ENCODE measurements at places on chromosomes 6 and 20.
A peak's percentile ranks its signal among the peaks of the same experiment; 100 is the strongest.

DNA sequence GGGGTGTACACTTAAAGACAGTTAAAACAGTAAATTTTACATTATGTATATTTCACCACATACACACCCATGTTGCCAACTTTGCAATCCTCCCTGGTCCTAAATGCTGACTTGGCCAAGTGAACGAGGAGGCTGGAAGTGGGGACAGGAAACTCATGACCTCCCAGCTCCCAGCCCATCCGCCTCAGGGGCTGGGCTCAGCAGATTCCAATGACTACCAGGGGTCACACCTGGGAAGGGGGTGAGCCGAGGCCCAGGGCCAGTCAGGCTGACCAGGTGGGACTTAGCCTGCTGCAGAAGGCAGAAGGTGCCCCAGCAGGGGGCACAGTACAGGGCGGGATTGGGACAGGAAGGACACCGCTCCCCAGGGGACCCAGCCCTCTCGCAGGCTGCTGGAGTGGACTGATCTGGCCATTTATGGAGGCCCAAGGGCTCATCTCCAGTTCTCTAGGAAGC is 2.4 kb downstream of the SIGLEC1 start:
- no peak for DNase-seq

DNA sequence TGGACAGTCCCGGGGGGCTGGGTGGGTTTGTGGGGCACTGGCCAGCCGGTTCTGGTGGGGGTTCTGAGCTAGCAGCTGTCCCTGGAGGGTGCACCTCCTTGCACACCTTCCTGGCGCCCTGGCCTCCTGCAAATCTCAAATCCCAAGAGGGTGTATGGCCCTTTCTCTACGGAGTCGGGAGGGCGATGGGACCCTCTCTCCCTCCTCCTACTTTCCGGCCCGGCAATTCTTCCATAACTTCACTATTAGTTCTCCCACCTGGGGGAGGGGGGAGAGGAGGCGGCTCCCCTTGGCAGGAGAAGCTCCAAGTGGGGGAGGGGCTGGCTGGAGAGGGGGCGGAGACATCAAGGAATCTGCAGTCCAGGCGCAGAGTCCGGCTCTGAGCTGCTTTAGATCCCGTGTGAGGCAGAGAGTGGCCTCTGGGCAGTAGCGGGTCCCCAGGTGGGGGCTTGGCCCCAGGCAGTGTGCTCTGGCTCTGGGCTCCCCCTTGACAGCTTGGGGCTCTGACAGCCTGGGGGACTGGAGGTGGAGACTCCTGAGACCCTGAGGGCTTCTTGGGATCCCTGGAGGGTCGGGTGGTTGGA is 1.4 kb upstream of the LAMA5 start:
- DNase-seq, result no peak

GRCh38 chr6:157911278-157911677 is 70.4 kb upstream of the SYNJ2 start:
- no peak for DNase-seq

DNA sequence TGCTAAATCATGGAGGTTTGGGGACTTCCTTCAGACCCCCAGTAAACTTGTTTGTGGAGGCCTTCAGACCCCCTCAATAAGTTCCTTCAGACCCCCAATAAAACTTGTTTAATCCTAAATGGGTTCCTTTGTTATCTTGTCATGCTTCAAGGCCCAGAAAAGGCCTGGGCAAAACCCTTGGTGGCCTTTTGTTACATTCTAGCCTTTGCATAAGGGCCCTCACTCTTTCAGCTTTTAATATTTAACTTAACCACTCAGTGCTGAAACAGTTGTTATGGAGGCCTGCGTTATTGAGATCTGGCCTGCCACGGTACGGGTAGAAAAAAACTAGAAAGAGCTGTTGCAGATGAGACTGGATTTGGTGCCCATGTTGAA is 4.3 kb upstream of the DYNLRB1 start:
- no peak for DNase-seq

- DNase-seq, result no peak
These were observed 11.3 kb downstream of the NFATC2 start for GRCh38 chr20:51531141-51531710.

- no peak for DNase-seq
These were observed 178.3 kb downstream of the THBS2 start for GRCh38 chr6:169075211-169075914.

DNA sequence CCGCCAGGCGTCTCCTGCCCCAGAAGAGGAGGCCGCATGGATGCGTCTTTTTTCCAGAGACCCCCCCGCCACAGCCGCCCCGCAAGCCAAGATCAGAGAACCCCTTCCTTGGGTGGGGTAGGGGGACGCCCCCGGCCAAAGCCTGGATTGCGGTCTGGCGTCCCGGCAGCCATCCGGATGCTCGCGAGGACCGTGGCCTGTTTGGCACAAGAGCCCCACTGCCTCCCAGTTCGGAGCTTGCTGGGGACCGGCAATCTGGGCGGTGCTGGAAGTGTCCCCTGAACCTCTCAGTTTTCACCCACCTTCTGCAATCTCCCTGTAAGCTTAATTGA is 924 bp downstream of the FAM162B start:
- DNase-seq, result no peak

- no peak for DNase-seq
These were observed 30.1 kb downstream of the PYGB start for GRCh38 chr20:25277941-25278521.

DNA sequence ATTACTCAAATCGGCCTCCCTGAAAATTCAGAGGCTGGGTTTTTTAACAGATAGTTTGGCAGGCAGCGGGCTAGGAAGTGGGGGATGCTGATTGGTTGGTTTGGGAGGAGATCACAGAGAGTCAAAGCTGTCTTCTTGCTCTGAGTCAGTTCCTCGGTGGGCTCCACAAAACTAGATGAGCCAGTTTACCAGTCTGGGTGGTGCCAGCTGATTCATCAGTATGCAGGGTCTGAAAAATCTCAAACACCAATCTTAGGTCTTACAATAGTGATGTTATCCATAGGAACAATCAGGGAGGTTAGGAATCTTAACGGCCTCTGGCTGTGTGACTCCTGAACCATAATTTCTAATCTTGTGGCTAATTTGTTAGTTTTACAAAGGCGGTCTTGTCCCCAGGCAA is 190.7 kb downstream of the C6orf118 start:
- DNase-seq, result no peak

- DNase-seq, result no peak
These were observed 1.7 kb upstream of the SIGLEC1 start for GRCh38 chr20:3714092-3714491.

DNA sequence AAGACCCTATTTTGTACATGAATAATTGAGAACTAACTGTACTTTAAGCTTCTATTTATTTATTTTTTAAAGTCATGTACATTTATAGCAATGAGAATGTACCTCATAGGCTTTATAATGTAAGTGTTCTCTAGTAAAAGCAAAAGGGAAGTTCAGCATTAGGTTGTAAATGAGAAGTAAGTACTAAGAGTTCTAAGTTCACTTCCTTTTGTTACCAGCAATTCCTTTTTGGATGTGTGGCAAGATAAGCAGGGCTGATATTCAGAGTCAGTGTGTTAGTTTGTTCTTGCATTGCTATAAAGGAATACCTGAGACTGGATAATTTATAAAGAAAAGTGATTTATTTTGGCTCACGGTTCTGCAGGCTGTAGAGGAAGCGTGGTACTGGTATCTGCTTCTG is 54.0 kb upstream of the CCN2 start:
- DNase-seq, result no peak

DNA sequence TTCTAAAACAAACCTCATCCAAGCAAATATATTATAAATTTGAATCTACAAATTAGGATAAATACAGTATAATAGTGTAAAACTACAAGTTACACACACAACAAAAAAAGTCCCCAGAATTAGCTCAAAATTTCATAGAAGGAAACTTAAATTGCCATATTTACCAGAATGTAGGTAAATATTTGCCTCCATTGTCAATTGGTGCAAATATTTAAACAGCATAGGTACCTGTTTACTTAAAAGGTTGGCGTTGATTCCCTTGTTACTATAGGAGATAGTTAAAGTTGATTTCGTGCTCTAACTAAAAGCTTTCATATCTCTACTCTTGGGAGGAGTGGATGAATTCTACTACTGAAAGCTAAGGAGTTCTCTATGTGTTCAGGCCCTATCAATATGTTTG is 111.6 kb upstream of the TENT5A start:
- DNase-seq, result no peak

- DNase-seq, result peak; percentile 77
These were observed 18.1 kb downstream of the OR2B2 start for GRCh38 chr6:27893836-27894807.

All from NCI-H187 (cell line).